ENCODE measurements at places on chromosomes 6 and 20. TPM values are rescaled to one million over a fixed set of nuclear protein-coding genes. Genes with fewer than 3 reads are reported as not detected.

DNA sequence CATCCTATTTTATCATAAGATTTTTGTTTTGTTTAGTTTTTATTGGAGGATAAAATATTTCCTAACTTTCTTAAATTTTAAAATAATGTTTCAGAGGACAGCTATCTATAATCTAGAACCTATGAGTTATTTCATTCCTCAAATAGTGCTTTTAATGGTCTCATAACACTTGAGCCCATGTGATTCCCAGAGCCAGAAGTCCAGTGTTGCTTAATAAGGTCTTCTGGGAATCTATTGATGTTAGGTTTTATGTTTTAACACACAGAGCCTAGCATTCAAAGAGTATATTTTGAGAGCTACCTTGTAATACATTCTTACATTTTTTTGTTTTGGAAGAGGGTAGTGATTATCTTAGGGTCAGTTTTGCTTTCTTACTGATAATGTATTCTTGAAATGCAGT is 200.2 kb downstream of the CENPW start:
- DNase-seq, result no peak

GRCh38 chr6:16306334-16306733 is 67.9 kb downstream of the GMPR start:
- no peak for DNase-seq

DNA sequence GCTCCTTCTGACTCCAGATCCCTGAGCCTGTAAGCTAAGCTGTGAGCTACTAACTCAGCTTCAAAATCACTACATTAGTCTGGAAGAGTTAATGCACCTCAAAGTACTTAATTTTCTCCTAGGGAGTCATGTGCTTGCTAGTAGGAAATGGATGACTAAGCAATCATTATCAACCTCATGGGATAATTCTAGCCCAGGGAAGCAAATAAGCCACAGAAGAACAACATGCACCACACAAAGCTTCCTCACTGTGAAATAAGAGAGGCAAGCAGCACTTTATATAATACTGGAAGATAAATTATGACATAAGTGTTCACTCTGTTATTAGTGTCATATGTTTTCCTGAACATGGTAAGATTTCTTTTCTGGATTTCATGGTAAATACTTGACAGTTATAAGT is 57.9 kb upstream of the RCAN2 start:
- DNase-seq, result no peak

GRCh38 chr20:23995905-23996666 is 7.5 kb upstream of the GGTLC1 start:
- DNase-seq, result no peak

HIVEP2 gene
- 12.3 TPM for polyA plus RNA-seq

NR2E1 gene
- polyA plus RNA-seq, result not detected

All from left kidney (tissue), 8 donors.